ENCODE measurements at places on chromosomes 13 and 19. TPM values are rescaled to one million over a fixed set of nuclear protein-coding genes. Genes with fewer than 3 reads are reported as not detected.

Gene CNFN
- polyA plus RNA-seq = 54.3 TPM

Gene CEACAM4
- not detected for polyA plus RNA-seq

Gene CYTH2
- 62.5 TPM for polyA plus RNA-seq

Gene GFY
- 1.2 TPM for polyA plus RNA-seq

Gene MBOAT7
- 85.5 TPM for polyA plus RNA-seq

Gene CEACAM19
- 4.0 TPM for polyA plus RNA-seq

Gene KIR2DL3
- polyA plus RNA-seq = not detected

Gene LYPD4
- 0.06 TPM for polyA plus RNA-seq

Gene NOVA2
- 4.5 TPM for polyA plus RNA-seq

Gene PSG6
- polyA plus RNA-seq = not detected

Gene VAV1
- 0.21 TPM for polyA plus RNA-seq

Gene TRPC4
- 9.3 TPM for polyA plus RNA-seq

Gene C1QTNF9
- not detected for polyA plus RNA-seq

Gene PSG2
- not detected for polyA plus RNA-seq

Gene PDE4C
- 3.1 TPM for polyA plus RNA-seq

Gene ZNF681
- 1.1 TPM for polyA plus RNA-seq

Gene GSX1
- 0.08 TPM for polyA plus RNA-seq

Gene FUT2
- polyA plus RNA-seq = 8.2 TPM

Gene NCR1
- polyA plus RNA-seq = 1.5 TPM

Gene CLIP3
- 12.0 TPM for polyA plus RNA-seq

Gene ZIC2
- polyA plus RNA-seq = 67.1 TPM

Gene SYDE1
- 16.1 TPM for polyA plus RNA-seq

Measured in H1 (cell line).